ENCODE measurements at places on chromosomes 7 and 10. TPM values are rescaled to one million over a fixed set of nuclear protein-coding genes. Genes with fewer than 3 reads are reported as not detected.

Gene PNLIPRP1
- total RNA-seq: not detected

Gene TMEM26
- total RNA-seq: 0.08 TPM

Gene CPVL
- total RNA-seq: 0.14 TPM

Gene AS3MT
- 0.94 TPM for total RNA-seq

Gene GSTO2
- total RNA-seq: 1.7 TPM

Gene RNF148
- total RNA-seq: not detected

Gene BCAP29
- 38.2 TPM for total RNA-seq

Gene NRP1
- 84.8 TPM for total RNA-seq

Gene EMX2
- total RNA-seq: not detected

Gene MYL7
- total RNA-seq: not detected

Gene CASP7
- total RNA-seq: 37.3 TPM

Gene NPFFR1
- not detected for total RNA-seq

Gene MYH16
- total RNA-seq: 0.51 TPM

Gene PCBD1
- 238 TPM for total RNA-seq

Gene ADAMTS14
- total RNA-seq: 0.07 TPM

Gene TUBAL3
- 0.48 TPM for total RNA-seq
